Stimulated activated CD4-positive, alpha-beta T cell treated with anti-CD3 and anti-CD28 coated beads, Interleukin-15, amount 100 ng/mL, for 48 hours (primary cell): ENCODE measurements at places on chromosomes 11 and 22.

DNA sequence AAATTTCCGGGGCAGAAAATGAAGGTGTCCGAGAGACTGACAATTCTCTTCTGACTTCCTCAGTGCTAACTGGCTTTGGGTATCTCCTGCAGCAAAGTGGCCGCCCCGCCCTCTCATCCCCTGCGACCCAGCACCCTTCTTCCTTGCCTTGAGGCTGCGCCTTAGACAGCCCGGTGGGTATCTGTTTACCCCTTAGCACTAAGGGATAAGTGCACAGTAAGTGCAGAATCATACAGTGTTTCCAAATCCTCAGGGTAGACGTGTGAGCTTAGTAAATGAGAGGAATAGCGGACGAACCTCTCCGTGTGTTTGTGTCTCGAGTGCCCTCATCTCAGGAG is 368 bp upstream of the CHORDC1 start:
- no peak for DNase-seq

GRCh38 chr11:82998697-82999096 is 73.0 kb downstream of the RAB30 start:
- no peak for DNase-seq

DNA sequence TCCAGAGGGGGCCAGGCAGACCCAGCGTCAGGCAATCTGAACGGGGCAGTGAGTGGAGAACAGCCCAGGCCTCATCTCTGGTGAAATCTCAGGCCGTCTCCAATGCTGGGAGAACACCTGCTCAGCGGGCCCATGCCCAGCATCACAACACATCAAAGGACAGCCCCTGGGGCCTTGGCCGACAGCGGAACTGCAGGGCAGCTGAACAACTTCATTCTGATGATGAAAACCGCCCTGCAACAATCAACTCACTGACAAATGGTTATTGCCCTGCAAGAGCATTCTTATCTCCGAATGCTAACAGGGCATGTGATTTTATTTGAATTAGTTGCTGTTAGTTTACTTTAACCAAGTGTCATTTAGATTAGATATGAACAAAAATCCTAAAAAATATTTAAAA is 14.6 kb downstream of the CELSR1 start:
- DNase-seq, result no peak

GRCh38 chr11:45982656-45983470 is 60.4 kb downstream of the LARGE2 start:
- peak; percentile 29 for DNase-seq

- no peak for DNase-seq
Measured at GRCh38 chr22:49044776-49045175, 782.9 kb downstream of the BRD1 start.

DNA sequence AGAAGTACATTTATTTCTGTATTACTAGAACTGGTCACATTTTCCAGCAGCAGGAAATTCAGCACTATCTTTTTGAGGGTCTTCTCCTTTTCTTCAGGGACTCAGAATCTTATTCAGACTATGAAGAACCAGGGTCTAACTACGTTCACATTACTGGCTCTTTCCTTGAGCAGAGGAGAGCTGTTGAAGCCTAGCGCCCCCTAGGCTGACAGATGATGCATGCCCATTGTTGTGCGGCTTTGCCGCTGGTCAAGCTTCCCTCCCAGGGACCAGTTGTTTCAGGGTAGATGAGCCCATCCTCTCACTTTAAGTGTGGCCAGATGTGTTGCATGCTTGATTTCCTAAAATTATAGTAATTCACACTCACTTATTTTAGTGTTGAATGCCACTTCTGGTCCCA is 168.2 kb upstream of the PDGFD start:
- no peak for DNase-seq

- no peak for DNase-seq
Measured at GRCh38 chr11:93817426-93818348, 32.7 kb downstream of the VSTM5 start.

GRCh38 chr22:21080435-21081137 is 34.8 kb downstream of the LRRC74B start:
- DNase-seq, result no peak

DNA sequence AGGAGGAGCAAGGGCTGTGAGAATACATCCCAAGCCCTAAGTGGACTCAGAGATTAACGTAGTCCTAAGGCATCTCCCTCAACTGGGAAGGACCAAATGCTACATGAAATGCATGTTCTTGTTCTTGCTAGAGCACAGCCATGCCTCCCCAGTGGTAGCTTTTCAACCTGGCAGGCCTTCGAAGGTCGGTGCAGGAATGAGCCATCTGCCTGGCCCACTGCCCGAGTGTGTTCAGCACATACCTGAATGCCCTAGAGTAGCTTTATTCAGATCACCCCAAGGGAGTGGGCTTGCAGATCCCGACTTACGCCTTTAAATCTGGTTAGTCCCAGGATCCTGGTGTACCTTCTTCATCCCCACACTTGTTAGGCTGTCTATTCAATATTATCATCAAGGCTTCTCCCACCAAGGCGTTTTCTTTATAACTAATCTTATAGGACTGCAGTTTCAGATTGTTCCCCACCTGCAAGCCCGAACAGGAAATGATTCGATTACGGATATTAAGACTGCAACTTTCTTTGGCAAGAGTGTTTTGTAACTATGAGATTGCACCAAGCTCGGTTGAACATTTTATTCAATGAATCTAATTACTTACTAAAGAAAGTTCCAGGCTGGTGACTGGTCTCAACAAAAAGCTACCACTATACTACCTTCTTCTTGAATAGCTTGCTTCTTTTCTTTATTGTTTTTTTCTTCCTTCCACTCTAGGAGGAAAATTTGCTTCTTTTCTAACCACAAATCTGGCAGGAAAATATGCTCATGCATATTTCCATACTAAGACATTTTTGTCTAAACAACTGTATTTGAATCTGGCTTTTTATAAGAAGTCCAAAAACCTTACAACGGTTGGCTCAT is 115.6 kb downstream of the SGSM3 start:
- DNase-seq, result no peak

GRCh38 chr11:45374130-45374529 is 88.0 kb upstream of the SYT13 start:
- DNase-seq, result no peak

GRCh38 chr11:73872749-73873357 is 3.8 kb downstream of the COA4 start:
- DNase-seq, result no peak

DNA sequence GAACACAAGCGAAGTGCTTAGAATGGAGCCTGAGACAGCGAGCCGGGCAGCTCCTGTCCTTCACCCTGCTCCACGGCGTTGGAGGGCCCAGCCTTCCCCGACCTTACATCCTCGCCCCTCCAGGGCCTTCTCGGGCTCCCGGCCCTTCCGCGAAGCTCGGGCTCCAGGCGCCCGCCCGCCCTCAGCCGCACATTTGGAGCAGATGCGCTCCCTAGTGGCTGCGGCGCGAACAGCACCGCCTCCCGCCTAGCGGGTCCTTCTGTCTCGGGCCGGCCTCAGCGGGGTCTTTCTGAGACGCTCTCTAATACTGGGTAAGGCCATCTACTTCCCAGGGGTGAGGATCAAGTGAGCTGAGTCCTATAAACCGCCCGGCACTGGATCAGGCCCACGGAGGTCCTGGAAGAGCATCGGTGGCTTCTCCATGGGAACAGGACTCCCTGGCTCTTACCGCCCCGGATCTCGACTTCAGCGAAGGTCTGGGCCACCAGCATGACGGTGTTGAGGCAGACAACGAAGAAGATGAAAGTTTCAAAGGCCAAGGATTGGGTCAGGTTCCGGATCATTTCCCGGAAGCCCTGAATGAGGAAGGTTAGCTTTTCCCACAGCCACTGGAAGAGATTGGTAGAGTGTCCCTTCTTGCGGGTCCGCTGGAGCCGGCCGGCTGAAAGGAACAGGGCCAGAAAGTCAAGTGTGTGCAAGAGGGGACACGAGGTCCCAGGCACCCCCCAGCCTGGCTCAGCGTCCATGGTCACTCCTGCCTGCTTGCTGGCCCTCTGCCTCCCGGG is 3.7 kb downstream of the CATSPER1 start:
- DNase-seq, result peak; percentile 55

DNA sequence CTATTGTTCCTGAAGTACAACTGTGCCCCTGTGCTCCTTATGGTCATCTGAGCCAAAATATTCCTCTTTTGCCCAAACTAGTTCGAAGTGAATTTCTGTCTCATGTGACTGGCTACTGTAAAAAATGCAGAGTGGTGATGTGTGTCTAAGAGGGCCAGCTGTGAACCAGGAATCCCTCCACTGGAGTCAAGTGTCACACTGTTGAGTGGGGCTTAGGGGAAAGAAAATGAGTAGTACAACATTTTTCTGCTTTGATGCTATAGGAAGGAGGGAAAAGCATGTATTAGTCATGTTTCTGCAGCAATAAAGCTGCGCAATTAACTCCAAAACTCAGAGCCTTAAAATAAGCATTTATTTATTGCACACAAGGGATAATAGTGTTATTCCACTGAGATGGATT is 39.8 kb upstream of the HMGXB4 start:
- no peak for DNase-seq

- DNase-seq, result no peak
Measured at GRCh38 chr11:121479698-121480238, 27.0 kb upstream of the SORL1-AS1 start.

DNA sequence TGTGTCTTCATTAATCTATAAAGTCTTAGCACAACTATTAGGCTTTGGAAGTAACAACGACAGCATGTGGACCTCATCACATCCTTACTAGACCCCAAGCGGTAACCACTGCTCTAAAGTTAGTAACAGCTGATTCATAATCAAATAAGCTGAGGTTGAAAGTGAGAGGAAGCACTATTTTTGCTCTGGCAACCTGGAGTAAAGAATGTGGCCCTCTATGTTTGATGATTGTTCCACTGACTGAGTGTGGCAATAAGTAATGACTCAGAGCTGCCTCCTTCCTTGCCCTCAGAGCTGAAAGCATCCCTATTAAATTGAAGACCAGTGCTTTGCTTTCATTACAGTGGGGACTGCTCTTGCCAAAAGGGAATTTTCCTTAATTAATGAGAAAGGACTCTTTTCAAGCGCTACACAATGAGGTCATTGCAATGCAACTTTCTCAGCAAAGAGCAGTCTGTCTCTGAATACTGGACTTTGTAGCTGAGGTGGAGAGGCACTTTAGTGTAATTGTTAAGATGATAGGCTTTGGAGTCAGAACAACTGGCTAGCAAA is 906.1 kb upstream of the RAG2 start:
- DNase-seq, result no peak

GRCh38 chr11:59423835-59424234 is 2.4 kb downstream of the OR5A2 start:
- DNase-seq, result no peak

DNA sequence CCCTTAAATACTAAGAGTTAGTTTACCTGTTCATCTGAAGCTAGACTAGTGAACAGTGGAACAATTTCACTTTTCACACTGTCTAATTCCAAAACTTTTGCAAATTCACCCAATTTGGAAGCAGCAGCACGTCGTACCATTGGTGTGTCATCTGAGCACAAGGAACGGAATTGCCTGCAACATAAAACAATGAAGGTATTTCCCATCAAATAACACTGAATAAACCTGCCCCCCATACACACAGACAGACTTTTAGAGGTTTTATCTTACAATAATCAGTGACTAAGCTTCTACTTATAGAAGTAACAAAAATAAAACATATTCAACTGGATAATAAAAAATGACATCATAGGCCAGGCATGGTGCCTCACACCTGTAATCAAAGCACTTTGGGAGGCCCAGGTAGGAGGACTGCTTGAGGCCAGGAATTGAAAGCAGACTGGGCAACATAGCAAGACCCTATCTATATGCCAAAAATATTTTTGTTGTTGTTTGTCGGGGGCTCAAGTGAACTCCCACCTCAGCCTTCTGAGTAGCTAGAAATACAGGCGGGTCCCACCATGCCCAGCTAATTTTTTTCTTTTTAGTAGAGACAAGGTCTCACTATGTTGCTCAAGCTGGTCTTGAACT is 6.3 kb downstream of the PPP2R1B start:
- no peak for DNase-seq

DNA sequence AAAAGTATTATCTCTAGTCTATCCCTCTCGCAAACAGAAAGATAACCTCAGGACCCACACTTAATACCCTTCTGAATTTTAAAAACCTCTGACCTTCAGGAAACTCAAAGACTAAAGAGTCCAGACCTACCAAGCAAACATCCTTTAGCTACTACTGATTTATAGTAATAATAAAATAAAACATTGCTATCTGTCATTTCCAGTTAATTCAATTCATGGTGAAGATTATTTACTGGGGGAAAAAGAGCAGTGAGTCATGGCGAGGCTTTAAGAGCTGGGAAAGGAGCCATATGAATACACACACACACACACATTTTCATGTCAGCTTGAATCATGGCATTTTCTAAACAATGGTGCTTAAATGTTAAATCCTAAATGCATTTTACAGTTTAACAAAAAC is 87.1 kb downstream of the FAM76B start:
- no peak for DNase-seq

DNA sequence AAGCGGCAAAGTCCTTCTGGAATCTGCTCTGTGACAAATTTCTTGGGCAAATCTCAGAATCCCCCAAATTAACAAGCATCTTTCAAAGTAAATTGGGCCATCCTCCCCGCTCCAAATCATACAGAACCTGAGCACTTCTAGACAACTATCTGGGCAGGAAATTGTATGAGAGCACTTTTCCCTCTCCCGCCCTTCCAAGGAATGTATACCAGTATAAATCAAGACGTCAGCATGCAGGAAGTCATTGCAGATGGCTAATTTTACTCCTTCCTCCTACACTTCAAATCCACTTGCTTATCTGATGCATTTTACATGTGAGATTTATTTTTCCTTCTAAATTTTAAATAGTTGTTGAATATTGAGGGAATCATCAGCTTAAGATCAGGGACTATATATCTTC is 52.1 kb downstream of the NTM start:
- no peak for DNase-seq

- DNase-seq, result no peak
Measured at GRCh38 chr11:11419747-11420146, 66.7 kb upstream of the CSNK2A3 start.

- no peak for DNase-seq
Measured at GRCh38 chr11:123169821-123170220, 25.2 kb downstream of the CLMP start.

DNA sequence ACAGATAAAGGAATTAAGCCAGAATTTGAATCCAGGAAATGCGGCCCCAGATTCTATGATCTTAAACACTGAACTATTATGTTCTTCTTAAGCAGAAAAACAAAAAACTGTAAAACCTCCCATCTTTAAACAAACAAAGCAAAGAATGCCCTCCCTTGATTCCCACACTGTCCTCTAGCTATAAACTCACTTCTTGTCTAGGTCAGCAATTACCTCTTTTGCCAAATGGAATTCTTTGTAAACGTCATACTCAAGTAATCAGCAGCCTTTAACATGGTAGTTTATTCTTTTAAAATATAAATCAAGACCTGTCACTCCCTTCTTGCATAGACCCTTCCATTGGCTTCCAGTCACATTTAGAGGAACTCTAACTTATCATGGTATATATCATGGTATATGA is 958.9 kb upstream of the CNTN5 start:
- DNase-seq, result no peak
